Stimulated activated CD8-positive, alpha-beta memory T cell treated with anti-CD3 and anti-CD28 coated beads, Interleukin-4, amount 100 ng/mL, for 1 hour (primary cell): ENCODE measurements at places on chromosomes 4 and X.

GRCh38 chr4:41106081-41106480 is 108.3 kb downstream of the APBB2 start:
- DNase-seq: no peak

GRCh38 chr4:9811806-9812205 is 30.4 kb downstream of the DRD5 start:
- DNase-seq: no peak

- DNase-seq: no peak
Observed at GRCh38 chr4:8708401-8709021, 115.9 kb downstream of the CPZ start.

DNA sequence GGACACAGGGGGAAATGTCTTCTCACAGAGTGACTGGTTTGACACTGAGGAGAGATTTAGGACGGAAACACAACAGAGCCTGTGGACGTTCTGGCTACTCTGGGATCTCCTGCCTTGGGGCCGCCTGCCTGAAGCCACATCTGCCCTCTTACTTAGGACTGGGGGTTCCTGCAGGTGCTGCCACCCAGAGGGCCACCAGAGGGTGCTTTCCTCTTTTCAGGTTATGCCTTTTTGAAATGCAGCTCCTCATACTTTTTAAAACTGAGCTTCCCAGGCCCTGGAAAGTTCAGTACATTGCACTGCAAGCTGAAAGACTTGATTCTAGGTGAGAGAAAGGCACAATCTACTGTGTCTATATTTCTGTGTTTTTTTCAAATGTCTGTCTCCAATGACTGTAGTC is 92.2 kb upstream of the PGRMC2 start:
- DNase-seq: no peak

GRCh38 chr4:88009871-88010270 is 2.4 kb downstream of the PKD2 start:
- no peak for DNase-seq

GRCh38 chrX:135931644-135932487 is 38.4 kb downstream of the SAGE1 start:
- DNase-seq: peak; percentile 3

DNA sequence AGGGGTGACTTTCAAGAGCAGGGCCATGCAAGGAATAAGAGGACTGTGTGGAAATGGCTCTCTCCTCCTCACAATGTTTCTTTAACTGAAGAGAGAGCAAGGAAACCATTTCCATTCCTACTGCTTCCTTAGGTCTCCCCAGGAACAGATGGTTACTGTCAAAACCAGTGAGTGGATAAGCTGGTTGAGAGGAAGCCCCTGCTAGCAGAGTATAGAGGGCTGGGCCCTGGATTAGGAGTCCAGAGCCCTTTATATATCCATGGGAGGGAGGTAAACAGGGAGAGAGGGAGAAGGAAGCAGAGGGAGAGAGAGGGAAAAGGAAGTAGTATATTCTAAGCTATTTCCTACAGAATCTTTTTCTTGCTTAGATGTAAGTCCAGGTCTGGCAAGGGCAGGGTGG is 43.8 kb upstream of the LAS1L start:
- DNase-seq: no peak

DNA sequence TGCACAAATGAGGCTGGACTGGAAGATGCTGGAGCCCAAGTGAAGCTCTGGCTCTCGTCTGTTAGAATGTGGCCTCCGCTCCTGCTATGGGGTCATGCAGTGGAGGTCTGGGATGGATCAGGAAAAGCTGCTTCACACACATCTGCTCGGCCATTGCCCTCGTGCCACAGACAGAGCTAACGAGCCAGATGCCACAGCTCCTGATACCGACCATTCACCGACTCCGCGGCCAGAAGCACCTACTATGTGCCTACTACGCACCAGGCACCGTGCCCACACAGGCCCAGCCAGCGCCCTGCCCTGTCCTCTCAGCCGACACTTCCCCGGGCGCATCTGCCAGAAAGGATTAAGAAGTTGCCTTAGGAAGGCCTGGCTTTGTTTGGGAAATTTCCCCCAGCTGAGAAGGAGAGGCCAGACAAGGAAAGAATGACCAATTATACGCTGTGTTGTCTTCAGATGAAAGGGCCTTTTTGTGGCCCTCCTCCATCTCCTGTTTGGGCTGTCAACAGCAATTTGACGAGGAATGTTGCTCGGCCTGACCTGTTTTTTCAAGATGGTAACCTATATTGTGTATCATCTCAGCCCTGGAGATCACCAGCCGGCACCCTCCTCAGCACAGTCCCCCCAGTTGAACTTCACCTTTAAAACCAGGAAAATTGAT is 34.3 kb downstream of the HMX1 start:
- DNase-seq: no peak

DNA sequence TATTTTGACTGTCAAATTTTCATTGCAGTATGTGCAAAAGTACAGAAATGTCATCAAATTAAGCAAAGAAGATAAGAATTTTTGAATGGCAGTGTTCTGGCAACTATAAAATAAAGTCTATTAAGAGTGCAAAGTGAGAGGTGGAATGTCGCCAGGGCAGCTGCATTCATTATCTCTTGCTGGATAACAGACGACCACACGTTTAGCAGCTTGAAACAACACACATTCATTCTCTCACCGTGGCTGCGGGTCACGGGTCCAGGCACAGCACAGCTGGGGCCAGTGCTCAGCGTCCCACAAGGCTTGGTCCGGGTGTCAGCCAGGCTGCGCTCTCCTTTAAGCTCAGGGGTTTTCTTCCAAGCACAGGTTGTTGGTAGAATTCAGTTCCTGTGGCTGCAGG is 113.9 kb downstream of the GPR143 start:
- DNase-seq: no peak

GRCh38 chr4:6943012-6943884 is 33.6 kb downstream of the TBC1D14 start:
- DNase-seq: no peak

GRCh38 chrX:41912923-41913322 is 10.4 kb downstream of the CASK start:
- no peak for DNase-seq

DNA sequence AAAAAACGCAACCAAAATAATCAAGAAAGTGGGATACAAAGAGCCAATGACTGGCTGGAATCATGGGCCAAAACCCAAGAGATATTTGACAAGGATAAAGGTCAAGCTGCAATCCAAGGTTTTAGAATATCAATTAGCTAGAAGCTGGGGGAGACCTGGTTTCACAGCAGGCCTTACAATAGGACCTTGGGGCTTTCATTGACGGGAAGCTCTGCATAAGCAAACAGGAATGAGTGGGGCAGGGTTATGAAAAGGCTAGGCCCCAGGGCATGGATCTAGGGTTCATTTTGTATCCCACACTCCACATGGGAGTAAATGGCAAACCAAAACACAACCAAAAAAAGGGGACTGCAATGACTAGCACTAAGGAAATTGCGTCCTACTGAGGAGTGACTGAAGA is 215.3 kb downstream of the HS6ST2 start:
- DNase-seq: no peak

DNA sequence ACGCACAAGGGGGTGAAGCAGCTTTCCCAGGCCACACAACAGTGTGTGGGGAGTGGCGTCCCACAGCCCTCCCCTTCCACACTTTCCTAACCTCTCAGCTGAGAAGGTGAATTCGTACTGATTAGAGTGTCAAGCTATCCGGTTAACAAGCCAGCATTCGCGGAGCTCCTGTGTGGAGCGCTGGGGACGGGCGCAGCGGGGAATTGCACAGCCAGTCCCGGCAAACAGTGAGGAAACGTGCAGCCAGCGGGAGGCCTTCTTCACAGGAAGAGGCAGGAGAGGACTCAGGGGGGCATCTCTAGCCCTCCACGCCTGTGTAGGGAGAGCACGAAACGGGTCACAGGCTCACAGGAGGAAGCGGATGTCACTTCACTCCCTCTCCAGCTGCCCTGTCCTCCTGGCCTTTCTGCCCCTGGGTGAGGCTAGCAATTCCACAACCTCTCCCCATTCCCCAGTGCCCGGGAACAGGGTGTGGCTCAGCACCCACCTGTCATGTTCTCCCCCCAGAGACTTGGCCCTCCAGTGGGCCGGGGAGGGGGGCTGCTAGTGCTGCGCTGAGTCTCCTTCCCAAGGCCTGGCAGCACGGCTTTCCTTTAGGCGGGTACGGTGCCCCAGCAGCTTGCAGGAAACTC is 117.3 kb downstream of the CPZ start:
- DNase-seq: no peak

DNA sequence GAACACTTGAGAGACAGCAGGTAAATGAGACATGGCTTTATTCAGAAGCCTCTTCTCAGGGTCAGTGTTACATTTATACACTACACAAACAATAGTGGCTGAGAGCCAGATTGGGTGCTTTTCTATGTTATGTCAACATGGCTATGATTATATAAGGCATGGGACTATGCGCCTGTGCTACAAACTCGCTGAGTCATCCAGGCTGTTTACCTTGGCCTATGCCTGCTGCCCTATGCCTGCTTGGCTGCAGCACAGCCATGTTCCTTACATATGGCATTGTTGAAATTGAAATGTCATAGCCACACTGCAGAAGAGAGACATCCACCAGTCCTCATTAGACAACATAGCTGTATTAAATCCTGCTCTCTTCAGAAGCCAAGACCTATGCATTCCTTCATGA is 236.3 kb upstream of the NWD2 start:
- no peak for DNase-seq

- no peak for DNase-seq
Observed at GRCh38 chrX:50721764-50722521, 92.1 kb downstream of the SHROOM4 start.

DNA sequence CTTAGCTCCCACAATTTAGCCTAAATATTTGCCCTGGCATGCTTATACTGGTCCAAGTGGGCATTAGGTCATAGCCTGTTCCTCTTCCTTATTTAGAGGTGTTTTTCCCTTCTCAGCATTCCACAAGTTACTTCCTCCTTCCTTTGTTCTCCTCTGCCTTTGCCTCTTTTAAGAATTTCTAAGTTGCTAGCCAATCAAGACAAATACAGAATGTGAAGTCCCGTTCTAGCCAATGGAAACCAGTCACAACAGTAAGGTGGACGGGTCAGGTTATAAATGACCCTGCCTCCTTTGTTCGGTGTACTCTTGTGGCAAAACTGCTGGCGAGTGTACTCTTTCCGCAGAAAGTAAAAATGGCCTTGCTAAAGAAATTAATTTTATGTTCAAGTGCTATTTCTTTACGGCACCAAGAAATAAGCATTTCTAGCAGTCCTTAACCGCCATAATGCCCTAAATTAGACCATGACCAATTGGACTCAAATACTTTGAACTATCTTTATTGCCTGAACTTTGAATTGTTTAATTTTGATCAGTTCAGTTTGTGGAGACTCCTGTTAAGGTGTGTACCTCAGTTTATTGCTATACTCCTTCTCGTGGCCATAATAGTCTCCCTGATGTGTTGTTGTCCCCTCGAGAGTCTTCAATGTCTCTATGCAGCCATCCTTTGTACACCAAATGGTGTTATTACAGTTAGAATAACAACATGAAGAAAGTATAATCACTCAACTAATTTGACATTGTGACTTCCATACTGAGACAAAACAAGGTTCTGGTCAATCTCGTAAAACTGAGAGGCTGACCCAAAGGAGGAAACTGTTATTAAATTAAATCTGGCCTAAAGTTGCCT is 1.6 kb upstream of the HADH start:
- DNase-seq: no peak

DNA sequence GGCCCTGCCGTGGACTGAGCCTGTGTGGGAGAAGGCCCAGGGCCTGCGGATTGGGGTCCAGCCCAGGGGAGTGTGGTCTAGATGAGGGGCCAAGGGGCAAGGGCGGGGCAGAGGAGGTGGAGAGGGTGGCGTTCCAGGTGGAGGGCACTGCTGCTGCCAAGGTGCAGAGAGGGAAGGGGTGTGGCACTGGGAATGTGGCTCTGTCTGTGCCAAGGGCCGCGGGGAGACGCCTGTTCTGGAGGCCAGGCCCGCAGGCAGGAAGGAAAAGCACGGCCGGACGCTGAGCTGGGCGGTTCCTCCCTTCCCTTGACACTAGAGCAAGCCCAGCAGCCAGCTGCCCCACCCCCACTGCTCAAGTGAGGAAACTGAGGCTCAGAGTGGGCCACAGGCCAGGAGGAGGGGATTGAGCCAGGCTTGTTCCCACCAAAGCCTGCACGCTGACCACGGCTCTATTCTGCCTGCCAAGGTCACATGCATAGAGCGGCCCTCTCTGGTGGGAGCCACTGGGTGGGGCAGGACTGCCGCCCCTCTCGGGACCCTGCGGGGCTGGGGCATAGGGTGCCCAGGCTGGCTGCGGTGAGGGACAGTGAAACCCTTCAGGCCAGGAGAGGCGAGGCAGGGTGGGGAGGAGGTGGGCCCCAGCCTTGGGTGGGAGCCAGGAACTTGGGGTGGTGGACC is 13.0 kb downstream of the SH3BP2 start:
- DNase-seq: no peak

- DNase-seq: no peak
Observed at GRCh38 chr4:24140892-24141291, 251.0 kb upstream of the PPARGC1A start.

DNA sequence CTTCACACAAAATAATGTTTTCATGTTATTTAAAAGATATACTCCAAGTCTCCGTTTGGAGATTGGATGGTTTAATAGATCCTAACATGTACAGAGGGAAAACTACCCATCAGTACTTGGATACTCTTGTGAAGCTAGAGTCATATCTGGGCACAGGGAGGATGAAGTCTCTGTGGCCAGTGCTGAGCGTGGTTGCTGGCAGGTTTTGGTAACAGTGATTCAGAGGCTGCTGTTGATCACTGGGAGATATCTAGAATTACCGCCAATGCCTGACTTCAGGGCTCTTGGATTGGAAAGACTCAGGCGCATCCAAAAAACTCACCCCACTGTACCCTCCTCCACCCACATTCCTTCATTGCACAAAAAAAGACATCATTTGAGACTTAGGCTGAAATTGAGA is 107.2 kb upstream of the PGRMC2 start:
- DNase-seq: no peak

DNA sequence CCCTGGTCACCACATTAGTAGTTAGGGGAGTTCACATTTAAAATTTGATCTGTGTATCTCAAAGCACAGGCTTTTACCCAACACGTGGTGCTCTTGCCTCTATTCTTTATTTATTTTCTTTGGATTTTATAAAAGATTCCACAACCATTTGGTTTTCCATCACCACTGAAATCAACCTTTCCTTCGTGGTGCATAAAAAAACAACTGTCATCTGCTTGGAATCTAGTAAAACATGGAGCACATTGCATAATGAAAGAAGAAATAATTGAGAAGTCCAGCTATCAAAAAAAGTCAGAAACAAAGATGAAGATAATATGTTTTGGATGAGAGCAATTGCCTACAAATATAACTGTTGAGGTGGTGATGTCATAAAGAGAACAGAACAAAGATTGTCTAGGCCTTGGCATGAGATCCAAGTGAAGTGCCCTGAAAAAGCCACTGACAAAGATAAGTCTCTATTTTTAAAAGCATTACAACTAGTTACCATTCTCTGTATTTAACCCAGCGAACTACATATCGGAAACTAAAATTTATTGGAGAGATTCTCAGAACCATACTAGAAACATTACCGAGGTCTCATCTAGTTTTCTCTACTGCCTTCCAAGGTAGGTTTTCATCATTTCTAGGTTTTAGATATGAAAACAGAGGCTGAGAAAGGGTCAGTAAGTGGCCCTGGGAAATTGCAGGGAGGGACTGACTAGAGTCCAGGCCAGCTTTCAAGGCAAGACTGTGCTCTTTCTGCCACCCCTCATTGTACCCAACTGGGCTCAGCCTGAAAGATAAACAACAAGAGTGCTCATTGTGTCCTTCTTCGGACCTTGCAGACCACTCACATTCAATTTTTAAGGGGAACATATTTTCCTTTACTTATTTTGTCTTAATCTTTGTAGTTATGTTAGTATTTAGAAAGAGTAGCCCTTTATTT is 127.3 kb downstream of the MAD2L1 start:
- no peak for DNase-seq
